Pancreas (tissue), 10 donors: ENCODE measurements at places on chromosomes 2 and 18.

DNA sequence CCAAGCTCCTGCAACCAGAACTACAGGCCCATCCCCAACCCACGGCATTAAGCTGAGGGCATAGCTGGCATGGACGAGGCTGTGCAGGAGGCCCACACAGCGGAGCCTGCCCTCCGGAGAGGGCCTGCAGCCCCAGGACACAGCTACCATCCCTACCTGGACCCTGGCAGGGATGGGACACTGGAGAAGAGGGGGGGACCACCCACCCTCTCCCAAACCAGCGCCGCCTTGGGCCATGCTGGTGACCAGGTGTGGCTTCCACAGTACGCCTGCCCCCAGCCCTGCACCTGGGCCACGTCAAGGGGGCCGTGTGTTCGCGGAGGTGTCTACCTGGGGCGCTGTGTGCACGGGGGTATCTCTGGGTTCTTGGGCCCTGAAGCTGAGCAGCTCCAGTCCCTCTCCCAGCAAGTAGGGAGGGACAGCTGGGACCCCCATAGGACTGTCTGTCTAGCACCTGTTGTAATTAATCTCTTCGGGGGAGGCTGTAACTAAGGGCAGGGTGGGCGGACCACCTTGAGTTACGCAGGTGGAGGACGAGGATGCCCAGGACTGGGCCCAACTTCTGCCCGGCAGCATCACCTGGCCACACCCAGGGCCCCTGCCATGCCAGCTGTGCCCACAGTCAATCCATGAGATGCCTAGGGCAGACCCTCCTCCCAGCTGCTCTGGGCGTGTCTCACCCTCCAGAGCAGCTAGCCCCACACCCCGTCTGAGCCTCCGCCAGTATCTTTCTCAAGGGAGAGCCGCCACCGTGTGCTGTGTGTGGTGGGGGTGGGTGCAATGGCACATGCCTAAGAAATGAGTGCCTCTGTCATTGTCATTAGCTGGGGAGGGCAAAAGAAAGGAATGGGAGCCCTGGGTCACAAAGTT lies 18.3 kb downstream of the HS6ST1 start:
- no peak for DNase-seq
- no peaks in the 10 kb centered on the region for H3K36me3 ChIP-seq

GRCh38 chr2:236879416-236879963 lies 206.2 kb upstream of the COPS8 start:
- H3K27me3 ChIP-seq, result no peaks in the 10 kb centered on the region
- DNase-seq, result no peak
- H3K4me1 ChIP-seq, result no peaks in the 10 kb centered on the region
- no peak overlapping the region for H3K4me3 ChIP-seq
- no peak overlapping the region for H3K27ac ChIP-seq

GRCh38 chr2:217915706-217916105 lies 87.1 kb downstream of the TNS1 start:
- no peak for DNase-seq
- H3K4me1 ChIP-seq, result peaks cover 60% of the 10 kb centered on the region

- peaks cover 4% of the 10 kb centered on the region for H3K4me1 ChIP-seq
- H3K27me3 ChIP-seq, result no peaks in the 10 kb centered on the region
- no peak for DNase-seq
These were observed 90.1 kb downstream of the MALT1 start for GRCh38 chr18:58761241-58761969.

DNA sequence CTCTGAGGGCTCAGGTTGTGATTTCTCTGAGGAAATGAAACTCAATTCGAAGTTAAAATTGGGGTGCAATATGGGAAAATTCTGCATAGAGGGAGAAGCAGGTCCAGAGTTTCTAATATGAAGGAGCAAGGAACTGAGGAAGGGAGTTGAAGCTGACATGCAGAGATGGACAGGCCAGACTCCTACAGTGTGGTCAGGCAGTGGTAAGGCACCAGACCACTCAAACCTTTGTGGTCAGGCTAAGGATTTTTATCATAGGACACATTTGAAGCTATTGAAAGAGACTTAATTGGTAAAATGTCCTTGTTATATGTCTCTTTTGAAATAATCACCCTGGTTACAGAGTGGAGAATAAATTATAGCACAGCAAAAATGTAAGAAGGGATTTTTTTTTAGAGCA lies 1074.8 kb upstream of the CDH2 start:
- no peaks in the 10 kb centered on the region for H3K27me3 ChIP-seq
- no peaks in the 10 kb centered on the region for H3K36me3 ChIP-seq
- H3K27ac ChIP-seq, result no peak overlapping the region

DNA sequence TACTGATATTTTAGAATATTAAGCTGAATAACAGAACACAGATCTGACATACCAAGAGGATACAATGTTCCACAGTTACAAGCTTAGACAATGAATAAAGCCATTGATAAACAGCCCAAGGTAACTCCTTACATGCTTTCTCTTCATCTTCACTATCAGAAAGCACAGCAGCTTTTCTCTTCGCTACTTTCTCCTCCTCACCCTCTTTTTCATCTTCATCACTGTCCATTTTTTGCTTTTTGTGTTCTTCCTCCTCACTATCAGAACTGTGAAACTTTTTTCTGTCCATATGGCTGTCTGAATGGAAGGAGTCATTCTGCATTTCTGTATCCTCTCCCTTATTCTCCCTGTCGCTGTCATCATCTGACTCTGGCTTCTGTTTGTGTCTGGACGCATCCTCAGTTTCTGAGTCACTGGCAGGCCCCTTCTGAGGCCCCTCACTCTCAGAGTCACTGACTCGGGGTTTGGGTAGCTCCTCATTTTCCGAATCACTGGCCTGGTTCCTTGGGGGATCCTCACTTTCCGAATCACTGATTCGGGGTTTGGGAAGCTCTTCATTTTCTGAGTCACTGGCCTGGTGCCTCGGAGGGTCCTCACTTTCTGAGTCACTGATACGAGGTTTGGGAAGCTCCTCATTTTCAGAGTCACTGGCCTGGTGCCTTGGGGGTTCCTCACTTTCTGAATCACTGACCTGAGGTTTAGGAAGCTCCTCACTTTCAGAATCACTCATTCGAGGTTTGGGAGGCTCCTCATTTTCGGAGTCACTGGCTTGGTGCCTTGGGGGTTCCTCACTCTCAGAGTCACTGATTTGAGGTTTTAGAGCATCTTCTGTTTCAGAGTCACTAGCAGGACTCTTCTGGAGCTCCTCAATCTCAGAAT lies 21.5 kb downstream of the IWS1 start:
- H3K4me1 ChIP-seq, result peaks cover 5% of the 10 kb centered on the region
- H3K36me3 ChIP-seq, result peaks cover 5% of the 10 kb centered on the region
- H3K4me3 ChIP-seq, result no peak overlapping the region
- no peak for DNase-seq
- H3K27me3 ChIP-seq, result no peaks in the 10 kb centered on the region

- no peaks in the 10 kb centered on the region for H3K27me3 ChIP-seq
- H3K36me3 ChIP-seq, result no peaks in the 10 kb centered on the region
- no peak for DNase-seq
- peaks cover 10% of the 10 kb centered on the region for H3K4me1 ChIP-seq
These were observed 413.3 kb upstream of the TRIB2 start for GRCh38 chr2:12303181-12304030.

DNA sequence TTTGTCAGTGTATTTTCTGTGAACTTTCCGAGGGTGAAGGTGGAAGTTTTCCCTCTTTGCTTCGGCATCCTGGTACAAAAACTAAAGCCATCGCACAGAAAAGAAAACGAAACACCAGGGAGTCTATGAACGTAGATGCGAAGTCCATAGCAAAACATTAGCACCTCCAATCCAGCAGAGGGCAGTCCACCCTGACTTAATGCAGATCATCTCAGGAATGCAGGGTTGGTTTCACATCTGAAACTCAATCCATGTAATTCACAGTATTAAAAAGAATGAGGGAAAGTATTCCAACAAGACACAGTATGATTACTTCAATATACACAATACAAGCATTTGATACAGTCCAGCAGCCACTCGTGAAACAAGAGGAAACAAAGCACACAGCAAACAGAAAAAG lies 70.8 kb downstream of the RTP5 start:
- H3K27me3 ChIP-seq, result no peaks in the 10 kb centered on the region
- H3K27ac ChIP-seq, result no peak overlapping the region
- no peak for DNase-seq
- no peaks in the 10 kb centered on the region for H3K36me3 ChIP-seq
- H3K4me1 ChIP-seq, result no peaks in the 10 kb centered on the region

GRCh38 chr2:1690056-1690775 lies 54.1 kb downstream of the PXDN start:
- DNase-seq, result no peak
- no peaks in the 10 kb centered on the region for H3K4me1 ChIP-seq
- no peak overlapping the region for H3K4me3 ChIP-seq

DNA sequence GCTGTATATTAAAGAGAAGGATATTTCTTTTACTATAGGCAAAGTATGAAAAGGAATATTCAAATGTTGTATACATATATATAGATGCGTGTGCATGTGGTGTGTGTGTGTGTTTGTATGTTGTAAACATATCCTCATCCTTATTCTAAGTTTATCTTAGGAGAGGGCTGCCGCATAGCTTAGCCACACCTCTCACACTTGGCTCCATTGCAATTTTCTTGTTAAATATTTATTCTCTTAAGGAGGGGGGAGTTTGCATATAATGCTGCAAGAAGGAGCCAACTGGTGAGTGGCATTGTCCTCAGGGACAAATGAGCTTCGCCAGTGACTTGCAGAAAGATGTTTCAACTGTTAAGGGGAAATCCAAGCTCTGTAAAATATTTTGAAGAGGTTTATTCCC lies 360.1 kb upstream of the RND3 start:
- no peaks in the 10 kb centered on the region for H3K27me3 ChIP-seq
- no peak overlapping the region for H3K4me3 ChIP-seq
- DNase-seq, result no peak
- no peak overlapping the region for H3K27ac ChIP-seq
- H3K4me1 ChIP-seq, result no peaks in the 10 kb centered on the region
- H3K36me3 ChIP-seq, result no peaks in the 10 kb centered on the region

DNA sequence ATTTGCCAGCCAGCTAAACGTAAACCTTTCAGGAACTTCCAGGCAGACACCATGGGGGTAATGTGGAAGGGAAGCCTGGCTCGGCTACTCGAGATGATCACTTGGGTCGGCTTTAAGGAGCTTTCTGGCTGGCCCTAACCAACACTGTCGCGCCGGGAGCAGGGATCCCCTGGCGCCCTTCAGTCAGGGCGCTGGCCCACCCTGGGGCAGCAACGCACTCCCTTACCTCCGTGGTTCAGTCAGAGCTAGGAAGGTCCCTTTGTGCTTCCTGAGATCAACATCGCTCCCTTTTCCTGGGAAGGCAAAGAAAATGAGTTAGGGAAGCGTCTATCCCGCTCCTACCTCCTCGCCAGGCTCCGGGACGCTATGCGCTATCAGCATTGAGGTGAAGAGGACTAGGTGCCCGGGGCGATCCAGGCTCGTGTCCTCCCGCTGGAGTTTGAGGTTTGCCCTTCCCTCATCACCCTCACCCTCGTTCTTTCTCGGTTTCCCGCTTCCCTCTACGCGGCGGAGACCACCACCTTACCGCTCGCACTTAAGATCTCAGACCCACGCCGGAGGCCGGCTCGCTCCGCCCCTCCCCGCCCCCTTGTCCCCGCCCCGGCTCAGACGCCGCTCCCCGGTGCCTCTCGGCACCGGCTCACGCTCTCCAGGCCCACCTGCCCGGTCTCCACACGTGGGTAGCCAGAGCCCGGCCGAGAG lies 449 bp upstream of the ATRAID start:
- H3K27ac ChIP-seq, result peak overlapping the region; percentile 96

- H3K27me3 ChIP-seq, result no peaks in the 10 kb centered on the region
- H3K4me1 ChIP-seq, result no peaks in the 10 kb centered on the region
- no peaks in the 10 kb centered on the region for H3K36me3 ChIP-seq
- no peak overlapping the region for H3K4me3 ChIP-seq
- H3K27ac ChIP-seq, result no peak overlapping the region
- DNase-seq, result no peak
These were observed 37.7 kb downstream of the ID2 start for GRCh38 chr2:8719528-8719927.

DNA sequence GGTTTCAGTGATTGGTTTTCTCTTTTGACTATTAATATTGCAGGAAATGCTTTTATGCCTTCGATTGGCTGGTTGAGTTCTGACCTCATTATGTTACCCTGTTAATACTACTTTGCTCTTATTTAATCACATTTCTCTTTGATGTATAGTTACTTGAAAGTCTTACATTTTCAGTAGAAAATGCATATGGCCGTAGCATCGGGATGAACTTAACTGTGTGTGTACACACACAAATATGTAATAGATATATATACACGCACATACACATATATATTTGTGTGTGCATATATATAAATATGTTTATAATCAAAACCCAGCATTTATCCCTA lies 1.6 kb downstream of the EPC2 start:
- H3K4me1 ChIP-seq, result peaks cover 7% of the 10 kb centered on the region
- no peaks in the 10 kb centered on the region for H3K36me3 ChIP-seq
- DNase-seq, result no peak
- no peaks in the 10 kb centered on the region for H3K27me3 ChIP-seq
- peak overlapping the region; percentile 84 for H3K4me3 ChIP-seq
- H3K27ac ChIP-seq, result peak overlapping the region; percentile 100

DNA sequence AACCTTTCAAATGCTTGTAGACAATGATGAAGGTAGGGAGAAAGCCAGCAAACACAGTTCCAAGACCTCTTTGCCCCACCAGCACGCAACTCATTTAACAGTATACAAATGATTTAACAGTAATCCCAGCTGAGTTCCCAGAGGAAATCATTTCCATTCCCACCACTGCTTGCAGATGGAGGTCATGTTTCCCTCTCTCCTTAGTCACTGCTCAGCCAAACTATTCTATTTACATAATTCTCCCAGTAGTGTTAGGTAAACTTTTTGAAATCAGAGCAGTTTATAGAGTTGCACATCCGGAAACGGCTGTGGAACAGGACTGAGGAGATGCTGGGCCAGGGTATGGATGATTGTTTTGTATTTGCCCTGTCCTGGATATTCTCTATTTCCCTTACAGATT lies 328.5 kb downstream of the FIGN start:
- no peaks in the 10 kb centered on the region for H3K27me3 ChIP-seq
- H3K4me3 ChIP-seq, result no peak overlapping the region
- no peaks in the 10 kb centered on the region for H3K36me3 ChIP-seq
- H3K27ac ChIP-seq, result no peak overlapping the region
- no peak for DNase-seq

- H3K27ac ChIP-seq, result no peak overlapping the region
- no peak for DNase-seq
- no peak overlapping the region for H3K4me3 ChIP-seq
- H3K27me3 ChIP-seq, result no peaks in the 10 kb centered on the region
- no peaks in the 10 kb centered on the region for H3K4me1 ChIP-seq
- H3K36me3 ChIP-seq, result no peaks in the 10 kb centered on the region
These were observed 398.0 kb upstream of the CDH20 start for GRCh38 chr18:60935041-60935910.
